ENCODE measurements at places on chromosomes 12 and 14.

DNA sequence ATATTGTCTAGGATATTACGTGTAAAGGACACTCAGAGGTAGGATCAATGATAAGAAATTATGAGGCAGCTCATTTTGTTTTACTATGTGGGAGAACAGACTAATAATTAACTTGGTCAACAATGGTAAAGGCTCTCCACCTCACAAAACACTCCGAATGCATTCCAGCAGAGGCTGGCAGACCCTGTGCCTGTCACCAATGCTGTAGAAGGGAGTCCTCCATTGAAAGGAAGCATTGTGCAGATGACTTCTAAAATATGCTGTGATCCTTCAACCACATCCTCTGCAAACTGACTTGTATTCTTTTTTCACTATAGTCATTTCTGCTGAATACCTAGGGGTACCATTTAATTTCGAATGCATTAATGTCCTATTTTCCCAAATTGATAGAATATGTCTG lies 119.6 kb upstream of the EEA1 start:
- no peak for DNase-seq

DNA sequence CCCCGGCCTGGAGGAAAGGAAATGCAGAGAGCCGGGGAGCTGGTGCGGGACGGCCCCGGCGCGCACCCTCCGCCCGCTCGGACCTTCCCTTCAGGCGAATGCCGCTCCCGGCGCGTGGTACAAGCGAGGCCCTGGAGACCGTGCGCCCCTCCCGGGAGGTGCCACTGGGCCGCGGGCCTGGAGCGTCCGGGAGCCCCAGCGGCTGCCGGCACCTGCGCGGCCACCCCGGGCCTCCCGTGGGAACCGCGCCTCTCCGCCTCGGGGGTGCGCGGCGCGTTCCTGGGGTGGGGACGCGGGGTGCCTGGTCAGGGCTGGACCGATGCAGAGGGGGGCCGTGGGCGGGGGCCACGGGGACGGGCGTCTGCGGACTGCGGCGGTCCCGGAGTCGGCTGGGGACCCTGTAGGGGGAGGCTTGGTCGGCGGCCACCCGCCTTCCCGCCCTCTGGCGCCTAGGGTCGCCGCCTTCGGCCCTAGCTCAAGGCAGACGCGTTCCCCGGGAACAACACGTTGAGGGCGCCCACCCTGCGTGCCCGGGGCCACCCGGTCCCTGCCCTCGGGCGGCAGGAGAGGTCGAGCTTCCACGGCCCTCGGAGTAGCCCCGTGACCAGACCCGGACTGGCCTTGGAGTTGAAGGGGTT lies 599 bp downstream of the PAPLN start:
- no peak for DNase-seq

DNA sequence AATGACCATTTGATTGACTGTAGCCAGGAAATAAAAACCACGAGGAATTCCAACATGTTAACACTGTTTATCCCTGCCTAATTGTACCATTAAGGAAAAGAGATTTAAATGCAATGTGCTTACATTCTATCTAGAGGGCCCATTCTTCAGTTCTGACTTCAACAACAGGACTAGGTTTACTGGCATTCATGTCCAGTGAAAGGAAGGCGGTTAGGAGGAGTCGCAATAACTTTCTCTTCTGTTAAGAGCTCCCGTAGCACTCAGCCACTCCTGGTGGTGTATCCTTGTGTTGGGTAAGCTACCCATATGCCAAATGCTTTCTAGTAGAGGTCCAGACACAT lies 154.7 kb downstream of the STXBP6 start:
- no peak for DNase-seq

DNA sequence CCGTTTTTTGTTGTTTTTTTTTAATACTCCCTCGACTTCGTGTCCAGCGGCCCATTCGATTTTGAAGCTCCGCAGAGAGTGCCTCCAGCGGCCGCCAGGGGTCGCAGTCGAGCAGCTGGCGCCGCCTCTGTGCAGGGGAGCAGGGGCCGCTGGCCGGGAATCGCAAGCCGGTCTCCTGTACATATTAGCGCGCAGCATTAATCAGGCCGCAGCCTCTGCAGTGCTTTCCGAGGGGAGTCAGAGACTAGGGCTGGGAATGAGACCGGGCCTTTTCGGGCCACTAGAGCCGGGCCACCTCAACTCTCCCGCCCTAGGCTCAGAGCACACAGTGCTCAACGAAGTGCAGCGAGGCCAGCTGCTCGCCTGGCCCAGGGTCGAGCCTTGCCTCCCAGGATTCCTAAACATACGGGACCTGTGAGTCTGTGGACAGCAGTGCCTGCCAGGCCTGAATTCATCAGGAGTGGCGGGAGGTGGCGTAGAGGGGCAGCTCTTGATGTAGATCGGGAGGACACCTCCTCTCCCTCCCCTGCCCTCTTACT lies 81.8 kb downstream of the EMP1 start:
- peak; percentile 67 for DNase-seq

DNA sequence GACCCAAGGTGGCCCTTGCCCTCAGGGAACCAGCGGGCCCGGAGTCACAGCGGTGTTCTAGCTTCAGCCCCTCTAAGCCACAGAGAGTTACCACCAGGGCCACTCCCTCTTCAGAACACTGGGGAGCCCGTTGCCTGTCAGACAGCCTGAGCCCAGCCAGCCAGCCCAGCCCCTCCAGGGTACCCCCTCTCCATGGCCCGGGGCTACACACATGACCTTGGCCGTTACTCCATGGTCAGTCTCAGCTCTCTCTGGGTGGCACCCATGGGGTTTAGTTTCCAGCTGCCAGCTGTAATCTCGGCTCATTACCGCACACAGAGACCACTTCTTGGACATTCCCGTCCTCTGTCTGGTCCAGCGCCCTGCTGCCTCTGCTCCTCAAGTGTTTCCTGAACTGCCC lies 35.0 kb downstream of the PPP2R5C start:
- no peak for DNase-seq

- no peak for DNase-seq
These were observed 80.3 kb upstream of the NOS1 start for GRCh38 chr12:117441751-117442150.

DNA sequence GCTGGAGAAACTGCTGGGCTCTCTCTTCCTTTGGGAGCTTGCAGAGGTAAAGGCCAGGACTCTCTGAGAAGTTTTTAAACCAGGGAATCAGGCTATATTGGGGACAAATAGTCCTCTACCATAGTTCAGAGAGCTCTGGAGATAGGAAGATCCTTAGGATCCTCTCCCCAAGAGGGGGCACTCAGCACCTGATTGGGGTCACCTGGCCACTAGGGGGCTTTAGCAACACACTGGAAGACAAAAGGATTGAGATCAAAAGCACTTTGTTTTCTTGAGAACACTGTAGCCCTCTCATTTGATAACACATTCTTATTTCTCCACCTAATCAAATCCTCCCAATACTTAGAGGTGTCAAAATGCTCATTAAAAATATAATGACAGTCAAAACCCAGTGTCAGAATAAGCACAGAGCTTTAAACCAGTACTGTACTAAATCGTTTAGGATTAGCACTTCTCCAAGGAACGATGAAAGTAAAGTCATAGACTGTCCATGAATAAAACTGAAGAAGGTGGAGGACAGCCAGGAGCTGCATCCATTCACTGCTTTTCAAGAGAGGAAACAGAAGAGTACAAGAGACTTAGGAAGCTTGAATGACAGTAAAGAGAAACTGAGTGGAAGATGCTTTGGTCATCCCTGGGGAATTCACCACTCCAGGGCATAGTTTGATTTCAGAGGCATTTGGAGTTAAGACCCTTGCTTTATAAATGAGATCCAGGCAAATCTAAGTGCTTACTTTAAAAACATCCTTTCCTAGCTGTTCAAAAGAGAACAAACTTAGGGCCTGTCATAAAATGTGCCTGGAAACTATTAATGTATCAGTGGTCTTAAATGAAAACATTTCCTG lies 26.5 kb downstream of the BMP4 start:
- no peak for DNase-seq

DNA sequence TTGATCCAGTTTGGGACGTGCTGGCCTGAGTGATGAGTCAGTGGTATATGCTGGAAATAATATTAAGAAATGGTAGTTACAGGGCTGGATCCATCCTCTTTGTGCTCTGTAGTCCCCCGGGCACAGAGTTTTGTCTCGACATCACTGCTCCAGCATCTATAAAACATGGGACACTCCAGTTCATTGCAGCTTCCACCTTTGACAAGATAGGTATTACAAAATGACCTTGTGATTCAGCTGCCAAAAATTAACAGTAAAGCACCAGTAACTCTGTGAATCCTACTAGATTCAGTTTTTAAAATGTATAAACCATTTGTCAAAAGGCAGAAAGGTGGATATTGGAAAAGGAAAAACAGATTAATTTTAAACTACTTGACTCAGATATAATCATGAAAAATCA lies 14.6 kb upstream of the GNG2 start:
- DNase-seq = no peak

- DNase-seq = no peak
These were observed 223.4 kb upstream of the DIO2 start for GRCh38 chr14:80434574-80435321.

GRCh38 chr12:27548301-27549199 lies 24.5 kb downstream of the PPFIBP1 start:
- no peak for DNase-seq

DNA sequence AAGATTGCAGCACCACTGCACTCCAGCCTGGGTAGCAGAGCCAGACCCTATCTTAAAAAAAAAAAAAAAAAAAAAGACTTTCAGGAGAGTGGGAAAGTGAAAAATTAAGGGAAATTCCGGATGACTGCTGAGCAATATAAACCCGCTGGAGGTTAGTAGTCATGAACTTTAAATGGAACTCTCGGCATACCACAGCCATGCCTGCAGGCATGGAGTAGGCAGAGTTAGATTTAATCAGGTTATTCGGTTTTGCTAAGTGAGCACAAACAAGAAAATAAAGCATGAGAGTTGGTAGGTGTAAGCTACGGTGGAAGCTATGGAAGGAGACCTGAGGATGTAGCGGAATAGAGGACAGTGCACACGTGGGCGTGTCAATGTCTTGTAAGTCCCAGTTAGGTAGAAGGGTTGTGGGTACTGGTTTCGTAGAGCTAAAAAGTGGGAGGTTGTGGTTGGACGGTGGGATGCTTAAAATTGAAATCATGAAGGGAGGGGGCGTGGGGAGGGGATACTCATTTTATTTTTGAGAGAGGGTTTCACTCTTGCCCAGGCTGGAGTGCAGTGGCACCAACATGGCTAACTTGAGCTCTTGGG lies 11.8 kb upstream of the TUBA1C start:
- no peak for DNase-seq

Data from stimulated activated CD4-positive, alpha-beta T cell treated with anti-CD3 and anti-CD28 coated beads, Interleukin-12 subunit alpha, Interleukin-12 subunit beta, amount 100 ng/mL, for 4 hours (primary cell).